Hippocampal formation (tissue), 2 donors: ENCODE measurements at places on chromosomes 3 and 15.

GRCh38 chr15:64851503-64851840 lies 9.8 kb downstream of the PLEKHO2 start:
- DNase-seq, result no peak

- no peak for DNase-seq
Observed at GRCh38 chr3:152729906-152730305, 105.0 kb upstream of the P2RY1 start.

DNA sequence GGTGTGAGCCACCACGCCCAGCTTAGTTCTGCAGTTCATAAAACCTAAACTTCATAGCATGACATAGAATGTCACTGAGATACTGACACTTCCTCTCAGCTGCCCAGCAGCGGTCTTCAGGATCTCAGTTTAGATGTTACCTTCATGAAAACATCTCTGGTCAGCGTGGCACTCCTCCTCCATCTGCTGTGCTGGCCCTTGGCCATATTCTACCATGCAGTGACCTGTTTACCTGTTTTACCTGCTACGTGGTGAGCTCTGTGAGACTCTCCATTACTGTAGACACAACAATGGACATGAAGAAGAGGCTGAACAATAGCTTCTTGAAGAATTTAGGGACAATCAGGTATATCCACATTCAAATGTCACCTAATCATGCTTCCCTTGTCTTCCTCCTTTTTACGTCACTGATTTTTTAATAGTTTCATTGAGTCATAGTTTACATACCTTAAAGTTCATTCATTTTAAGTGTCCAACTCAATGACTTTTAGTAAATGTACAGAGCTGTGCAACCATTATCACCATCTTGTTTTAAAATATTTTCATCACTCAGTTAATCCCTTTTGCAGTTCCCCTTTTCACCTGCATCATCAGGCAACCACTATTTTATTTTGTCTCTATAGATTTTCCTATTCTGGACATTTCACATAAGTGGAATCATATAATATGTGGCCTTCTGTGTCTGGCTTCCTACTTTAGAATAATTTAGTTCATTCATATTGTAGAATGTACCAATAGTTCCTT lies 32.2 kb upstream of the PTPN23 start:
- no peak for DNase-seq

DNA sequence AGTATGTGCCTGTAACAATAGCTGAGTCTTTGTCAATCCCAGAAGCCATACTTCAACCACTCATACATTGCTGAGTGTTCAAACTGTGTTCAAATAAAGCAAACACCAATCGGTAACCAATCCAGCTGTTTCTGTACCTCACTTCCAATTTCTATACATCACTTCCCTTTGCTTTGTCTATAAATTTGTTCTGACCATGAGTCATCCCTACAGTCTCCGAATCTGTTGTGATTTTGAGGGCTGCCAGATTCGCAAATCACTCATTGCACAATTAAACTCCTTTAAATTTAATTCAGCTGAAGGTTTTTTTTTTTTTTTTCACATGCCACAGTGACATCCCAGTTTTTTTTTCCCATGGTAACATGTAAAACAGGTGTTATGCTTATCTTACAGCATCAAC lies 870.3 kb downstream of the NAALADL2 start:
- DNase-seq, result no peak

- no peak for DNase-seq
Observed at GRCh38 chr15:31977138-31977537, 53.2 kb upstream of the CHRNA7 start.

DNA sequence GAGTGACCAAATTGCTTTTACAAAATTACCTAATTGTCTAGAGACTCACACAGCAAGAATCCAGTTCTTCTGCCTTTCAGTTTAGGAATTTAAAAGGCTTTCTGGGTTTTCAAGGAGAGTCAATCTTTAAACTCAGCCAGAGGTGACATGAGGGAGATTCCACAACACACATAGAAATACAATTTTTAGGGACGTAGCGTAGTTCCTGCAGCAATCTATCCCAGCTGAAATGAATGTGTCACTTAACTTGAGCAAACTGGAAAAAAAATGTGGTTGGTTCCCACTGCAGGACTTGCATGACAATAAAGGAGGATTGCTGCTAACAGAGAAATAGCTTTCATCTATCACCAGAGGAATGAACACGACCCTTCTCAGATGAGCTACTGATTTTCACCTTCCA lies 269.7 kb downstream of the OTOL1 start:
- DNase-seq, result no peak

DNA sequence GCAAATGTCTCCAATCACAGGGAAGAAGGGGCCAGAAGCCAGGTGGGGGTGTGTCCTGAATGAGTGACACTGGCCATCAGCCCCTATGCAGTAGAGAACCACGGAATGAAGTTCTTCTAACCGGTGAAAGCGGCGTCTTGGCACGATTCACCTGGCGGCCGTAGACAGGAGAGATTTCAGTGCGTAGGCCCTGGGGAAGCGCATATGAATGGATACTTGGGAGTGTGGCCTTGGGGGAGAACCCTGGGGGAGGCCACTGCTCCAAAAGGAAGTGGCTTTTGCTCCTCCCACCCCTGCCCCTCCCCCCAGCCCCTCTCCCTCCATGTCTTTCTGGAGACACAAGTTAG lies 43.6 kb downstream of the RBPMS2 start:
- no peak for DNase-seq

- no peak for DNase-seq
Observed at GRCh38 chr3:134325061-134325705, 49.1 kb downstream of the AMOTL2 start.

- DNase-seq, result no peak
Observed at GRCh38 chr3:29255854-29256696, 24.8 kb upstream of the RBMS3 start.

GRCh38 chr15:57586661-57587424 lies 4.9 kb upstream of the MYZAP start:
- no peak for DNase-seq

GRCh38 chr3:49790626-49791411 lies 4.5 kb upstream of the IP6K1 start:
- no peak for DNase-seq

DNA sequence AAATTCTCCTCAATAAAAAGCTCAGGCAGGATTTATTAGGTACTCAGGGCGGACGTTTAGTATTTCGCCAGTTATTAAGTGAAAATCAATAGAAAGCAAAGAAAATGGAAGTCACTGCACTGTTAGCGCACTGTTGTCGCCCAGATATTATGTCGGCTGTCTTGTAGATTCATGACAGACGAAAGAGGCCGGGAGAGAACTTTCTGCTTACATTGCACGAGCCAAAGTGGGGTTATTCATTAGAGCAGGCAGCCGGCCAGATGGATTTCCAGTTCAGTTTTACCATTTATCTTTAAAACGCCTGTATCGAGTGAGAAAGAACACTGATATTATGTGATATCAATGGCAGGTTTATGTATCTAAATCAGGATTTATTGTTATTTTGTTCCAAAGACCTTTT lies 866.0 kb upstream of the NR2F2 start:
- no peak for DNase-seq

GRCh38 chr3:189836795-189837194 lies 205.6 kb downstream of the TP63 start:
- DNase-seq, result no peak

DNA sequence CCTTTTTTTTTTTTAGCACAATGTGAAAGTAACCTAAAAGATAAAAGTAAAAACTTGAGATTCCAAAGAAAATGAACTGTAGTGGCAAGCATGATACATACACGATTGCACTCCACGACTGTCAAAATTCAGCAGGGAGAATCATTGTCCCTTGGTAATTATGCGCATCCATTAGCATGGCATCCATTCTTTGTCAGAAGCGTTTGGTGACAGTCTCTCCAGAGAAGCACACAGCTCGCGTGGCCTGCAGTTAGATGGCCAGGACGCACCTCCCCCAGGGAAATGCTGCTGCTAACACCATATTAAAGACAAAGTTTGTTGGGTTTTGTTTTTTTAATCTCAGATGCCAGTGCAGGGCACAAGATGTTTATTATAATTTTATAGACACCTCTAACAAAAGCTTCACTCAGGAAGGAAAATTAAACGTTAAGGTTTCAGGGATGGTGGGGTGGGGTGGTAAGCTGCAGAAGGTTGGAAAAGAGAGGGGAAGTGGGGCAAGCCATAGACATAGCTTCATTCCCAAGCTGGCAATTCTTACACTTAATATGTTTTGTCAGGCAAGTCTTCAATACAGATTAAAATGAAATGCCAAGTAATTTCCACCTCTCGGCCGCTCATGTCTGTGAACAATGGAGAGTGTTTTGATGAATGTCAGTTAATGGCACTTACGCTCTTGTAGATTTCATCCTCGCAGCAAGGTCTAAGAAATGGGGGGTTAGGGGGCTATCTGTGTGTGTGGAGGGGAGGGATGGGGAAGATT lies 142.8 kb upstream of the TOPAZ1 start:
- no peak for DNase-seq

DNA sequence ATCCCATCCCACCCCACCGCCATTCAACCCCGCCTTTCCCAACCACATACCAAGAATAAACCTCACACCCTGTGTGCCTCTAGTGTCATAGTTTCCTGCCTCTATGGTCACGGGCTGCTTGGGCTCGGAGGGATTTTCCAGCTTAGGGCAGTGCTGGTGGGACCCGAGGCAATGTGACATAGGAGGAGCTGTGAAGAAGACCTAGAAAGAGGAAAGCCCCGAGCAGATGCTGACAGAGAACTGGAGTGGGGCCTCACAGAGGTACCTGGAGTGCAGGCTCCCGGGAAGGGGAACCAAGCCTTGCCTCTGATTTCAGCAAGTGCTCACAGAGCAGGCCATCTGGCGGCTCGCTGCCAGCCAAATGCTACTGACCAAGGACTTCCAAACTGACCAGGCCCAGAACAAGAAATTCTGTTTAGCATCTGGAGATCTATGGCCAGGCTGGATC lies 27.5 kb downstream of the BHLHE40 start:
- DNase-seq, result no peak
